ENCODE measurements at places on chromosomes 5 and 9. TPM values are rescaled to one million over a fixed set of nuclear protein-coding genes. Genes with fewer than 3 reads are reported as not detected.
A peak's percentile ranks its signal among the peaks of the same experiment; 100 is the strongest.

GRCh38 chr9:107437716-107438115 lies 51.9 kb downstream of the KLF4 start:
- no peak for DNase-seq

MCC gene
- total RNA-seq, result 20.6 TPM

- no peak for DNase-seq
Observed at GRCh38 chr9:120326049-120326693, 253.8 kb downstream of the CDK5RAP2 start.

DNA sequence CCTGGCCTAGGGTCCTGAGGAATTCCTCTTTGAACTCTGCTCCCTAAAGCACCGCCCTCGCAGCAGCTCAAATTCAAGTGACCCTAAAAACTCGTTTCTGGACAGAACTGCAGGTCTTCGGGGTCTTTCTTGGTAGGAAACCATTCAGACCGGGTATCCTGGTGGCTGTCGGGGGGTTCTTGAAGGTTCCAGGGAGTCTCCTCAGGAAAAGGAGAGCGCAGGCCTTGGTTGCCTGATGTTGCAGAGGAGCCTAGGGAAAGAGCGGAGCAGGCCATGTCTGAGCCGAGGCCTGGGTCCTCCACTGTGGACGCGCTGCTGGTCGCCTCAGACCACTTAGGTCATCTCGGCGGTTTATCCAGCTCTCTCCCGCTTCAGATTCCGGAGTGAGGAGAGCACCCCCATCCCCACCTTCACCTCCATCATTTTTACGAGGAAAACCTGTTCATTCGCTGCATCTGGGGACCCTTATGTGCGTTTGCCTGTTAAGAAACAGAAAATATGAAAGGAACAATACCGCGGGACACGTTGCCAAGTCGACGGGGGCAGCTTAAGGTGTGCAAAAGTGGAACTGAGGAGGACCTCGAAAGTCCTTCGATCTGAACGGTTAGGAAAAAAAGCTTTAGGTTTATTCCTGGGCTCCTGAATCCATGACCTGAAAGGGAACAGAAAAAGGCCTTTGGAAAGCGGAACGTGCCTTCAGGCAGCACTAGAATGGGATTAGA lies 299.4 kb downstream of the PARP8 start:
- DNase-seq, result no peak

SPATA31E1 gene
- not detected for total RNA-seq

- DNase-seq, result no peak
Observed at GRCh38 chr5:10301266-10301665, 6.4 kb downstream of the CMBL start.

DNA sequence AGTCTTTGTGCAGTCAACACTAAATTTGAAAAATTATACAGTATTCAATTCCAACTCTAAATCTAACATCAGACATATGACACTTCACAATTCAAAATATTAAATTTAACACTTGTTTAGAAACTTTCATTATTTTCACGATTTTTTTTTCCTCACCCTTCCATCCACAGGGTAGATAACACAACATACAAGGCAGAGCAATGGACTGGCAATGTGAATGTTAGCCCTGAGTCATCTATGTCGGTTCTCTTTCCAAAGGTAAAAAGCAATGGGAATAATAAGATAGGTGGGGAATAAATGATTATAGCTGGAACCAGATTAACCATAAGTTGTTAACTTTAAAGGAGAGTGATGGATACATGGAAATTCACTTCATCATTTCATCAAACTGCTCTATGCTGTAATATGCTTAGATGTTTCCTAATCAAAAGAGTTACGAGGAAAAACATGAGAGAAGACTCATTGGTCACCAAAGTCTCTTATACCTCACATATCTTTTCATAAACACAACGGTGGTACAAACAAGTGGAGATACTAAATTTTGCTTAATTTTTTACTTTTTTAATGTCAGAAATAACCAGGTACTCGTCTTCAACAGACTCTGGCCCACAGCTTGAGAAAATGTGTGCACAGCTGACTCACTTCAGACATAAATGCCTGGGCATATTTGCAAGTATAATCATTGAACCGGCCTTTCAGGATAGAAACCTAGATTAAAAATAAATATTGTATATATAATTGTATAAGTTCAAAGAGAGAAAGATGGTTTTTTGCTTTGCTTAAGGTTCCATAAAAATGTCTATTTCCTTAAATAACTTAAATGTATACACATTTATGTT lies 23.0 kb downstream of the RFX3 start:
- peak; percentile 61 for DNase-seq

- no peak for DNase-seq
Observed at GRCh38 chr5:136166909-136167308, 26.1 kb downstream of the SMIM32 start.

DNA sequence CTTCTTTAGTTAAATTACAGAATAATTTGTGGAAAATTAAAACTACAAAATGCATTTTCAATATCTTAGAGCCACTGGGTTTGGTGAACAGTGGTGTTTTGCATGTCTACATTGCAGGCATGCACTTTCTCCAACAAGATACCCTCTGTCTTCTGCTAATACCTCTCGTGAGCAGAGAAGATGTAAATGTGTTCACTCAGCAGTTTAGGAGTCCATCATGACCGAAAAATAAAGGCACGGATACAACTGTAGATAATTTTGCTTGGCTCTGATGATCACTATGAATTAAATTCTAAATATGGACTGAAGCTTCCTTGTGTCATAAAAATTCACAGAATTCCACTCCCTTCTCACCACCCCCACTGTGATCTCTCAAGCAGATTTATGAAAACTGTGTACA lies 313.8 kb downstream of the GLIS3 start:
- no peak for DNase-seq

DNA sequence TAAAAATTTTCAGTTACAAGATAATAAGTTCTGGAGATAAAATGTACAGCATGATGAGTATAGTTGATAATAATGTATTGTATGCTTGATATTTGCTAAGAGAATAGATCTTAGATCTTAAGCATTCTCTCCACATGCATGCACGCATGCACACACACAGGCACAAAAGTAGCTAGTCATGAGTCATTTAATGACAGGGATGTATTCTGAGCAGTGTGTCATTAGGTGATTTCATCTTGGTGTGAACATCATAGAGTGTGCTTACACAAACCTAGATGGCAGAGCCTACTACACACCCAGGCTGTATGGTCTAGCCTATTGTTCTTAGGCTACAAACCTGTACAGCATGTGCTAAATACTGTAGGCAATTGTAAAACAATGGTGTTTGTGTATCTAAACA lies 124.2 kb downstream of the PTTG1 start:
- no peak for DNase-seq

DNA sequence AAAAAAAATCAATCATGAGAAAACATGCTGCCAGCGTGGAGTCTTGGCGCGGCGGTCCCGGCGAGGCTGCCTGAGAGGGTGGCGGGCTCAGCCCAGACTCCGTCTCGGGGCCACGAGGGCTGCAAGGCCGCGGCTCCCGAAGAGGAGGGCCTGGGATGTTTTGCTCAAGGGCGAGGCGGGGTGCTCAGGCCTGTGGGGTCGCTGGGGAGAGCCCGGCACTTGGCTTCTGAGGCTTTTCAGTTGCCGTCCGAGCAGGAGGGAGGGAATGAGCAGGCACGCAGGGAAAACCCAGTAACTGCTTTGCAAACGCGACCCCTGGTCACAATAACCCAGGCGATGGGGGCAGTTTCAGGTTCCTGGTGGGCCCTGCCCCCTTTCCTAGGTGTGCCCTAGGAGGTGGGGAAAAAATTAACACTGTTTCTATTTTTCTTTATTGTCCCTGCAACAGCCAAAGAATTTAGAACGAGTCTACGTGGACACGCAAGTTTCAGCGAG lies 3.2 kb upstream of the IRX2 start:
- no peak for DNase-seq

DNA sequence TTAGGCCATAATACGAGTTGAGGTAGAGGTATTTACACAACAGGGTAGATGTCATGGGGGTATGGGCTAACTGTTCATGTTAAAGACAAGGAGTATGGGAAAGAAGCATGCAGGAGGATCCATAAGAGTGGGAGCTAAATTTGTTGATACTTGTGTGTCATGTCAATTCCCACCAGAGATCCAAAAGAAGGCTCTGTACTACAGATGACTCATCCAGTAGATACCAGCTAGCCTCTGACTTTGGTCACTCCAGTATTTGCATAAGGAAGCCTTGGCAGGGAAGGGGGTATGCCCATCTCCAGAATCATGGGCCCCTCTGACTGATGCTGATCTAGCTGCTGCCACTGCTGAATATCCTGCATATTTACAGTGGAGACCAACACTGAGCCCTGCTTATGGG lies 743.7 kb upstream of the GRAMD2B start:
- peak; percentile 21 for DNase-seq

DNA sequence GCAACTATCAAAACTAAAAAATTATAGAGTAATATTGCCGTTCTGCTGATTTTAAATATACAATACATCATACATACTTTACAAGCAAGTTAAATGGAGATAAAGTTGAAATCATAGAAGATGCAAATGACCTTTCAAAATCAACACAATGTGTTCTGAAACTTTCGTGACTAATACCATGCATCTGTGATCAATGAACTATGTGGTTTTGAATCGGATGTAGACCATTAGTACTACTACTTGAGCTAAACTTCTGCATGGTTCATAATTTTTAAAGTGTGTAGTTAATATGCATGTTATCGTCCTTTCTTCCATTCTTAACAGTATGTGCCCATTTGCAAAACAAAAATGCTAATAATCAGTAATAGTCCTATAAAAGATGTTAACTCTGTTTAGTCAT lies 11.3 kb upstream of the PHF2 start:
- DNase-seq, result no peak

GRCh38 chr9:123072407-123072995 lies 39.0 kb downstream of the GPR21 start:
- DNase-seq, result no peak

- no peak for DNase-seq
Observed at GRCh38 chr9:36967997-36968396, 66.1 kb downstream of the PAX5 start.

GRCh38 chr9:27537027-27537435 lies 7.4 kb upstream of the MOB3B start:
- DNase-seq, result no peak

NMUR2 gene
- not detected for total RNA-seq

DNA sequence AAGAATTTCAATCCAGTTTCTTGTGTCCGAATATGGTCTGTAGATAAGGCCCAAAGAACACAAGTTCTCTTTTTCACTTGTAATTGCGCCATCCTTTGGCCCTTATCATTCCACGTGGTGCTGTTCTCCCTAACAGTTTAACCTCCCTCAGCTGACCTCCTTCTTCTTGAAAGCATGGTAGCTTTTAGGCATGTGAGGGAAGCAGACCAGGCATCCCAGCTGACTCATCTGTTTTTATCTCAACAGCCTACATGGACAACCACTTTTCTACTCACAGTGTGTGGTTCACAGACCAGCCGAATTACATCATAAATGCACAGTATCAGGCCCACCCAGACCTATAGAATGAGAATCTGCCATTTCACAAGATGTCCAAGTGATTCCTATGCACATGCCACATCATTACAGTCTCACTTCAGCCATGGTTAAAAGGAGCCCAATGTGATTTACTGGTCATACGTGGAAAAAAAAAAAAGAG lies 26.9 kb upstream of the PLIN2 start:
- peak; percentile 96 for DNase-seq

DNA sequence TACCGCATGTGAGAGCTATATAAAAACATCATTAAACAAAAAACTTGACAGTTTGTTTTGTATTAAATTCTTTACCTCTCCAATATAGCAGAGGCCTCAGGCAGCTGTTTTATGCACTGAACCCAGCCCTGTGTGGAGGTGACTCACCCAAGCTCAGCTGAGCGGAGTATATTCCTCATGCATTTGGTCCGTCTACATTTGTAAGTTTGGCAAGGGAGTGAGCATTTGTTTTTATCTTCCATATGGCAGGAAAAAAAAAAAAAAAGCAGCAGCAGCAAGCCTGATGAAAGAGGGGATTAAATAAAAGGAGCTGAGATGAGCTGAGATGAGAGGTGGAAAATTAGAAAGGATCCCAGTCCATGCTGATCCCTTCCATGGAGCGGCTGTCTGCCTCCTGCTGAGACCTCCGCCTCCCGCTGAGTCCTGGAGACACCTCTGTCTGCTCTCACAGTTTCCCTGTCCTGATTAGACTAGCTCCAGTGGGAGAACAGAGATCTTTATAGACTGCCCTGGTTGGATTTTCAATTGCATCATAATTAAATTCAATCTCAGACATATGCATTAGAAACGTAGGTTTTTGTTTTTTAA lies 112.0 kb upstream of the CTNND2 start:
- DNase-seq, result no peak

UBTD2 gene
- total RNA-seq, result 25.6 TPM

GRCh38 chr9:136854113-136854841 lies 2.1 kb downstream of the MAMDC4 start:
- DNase-seq, result no peak
